Activated naive CD4-positive, alpha-beta T cell treated with anti-CD3 and anti-CD28 coated beads for 36 hours (primary cell): ENCODE measurements at places on chromosomes 4 and X. TPM values are rescaled to one million over a fixed set of nuclear protein-coding genes. Genes with fewer than 3 reads are reported as not detected.

DNA sequence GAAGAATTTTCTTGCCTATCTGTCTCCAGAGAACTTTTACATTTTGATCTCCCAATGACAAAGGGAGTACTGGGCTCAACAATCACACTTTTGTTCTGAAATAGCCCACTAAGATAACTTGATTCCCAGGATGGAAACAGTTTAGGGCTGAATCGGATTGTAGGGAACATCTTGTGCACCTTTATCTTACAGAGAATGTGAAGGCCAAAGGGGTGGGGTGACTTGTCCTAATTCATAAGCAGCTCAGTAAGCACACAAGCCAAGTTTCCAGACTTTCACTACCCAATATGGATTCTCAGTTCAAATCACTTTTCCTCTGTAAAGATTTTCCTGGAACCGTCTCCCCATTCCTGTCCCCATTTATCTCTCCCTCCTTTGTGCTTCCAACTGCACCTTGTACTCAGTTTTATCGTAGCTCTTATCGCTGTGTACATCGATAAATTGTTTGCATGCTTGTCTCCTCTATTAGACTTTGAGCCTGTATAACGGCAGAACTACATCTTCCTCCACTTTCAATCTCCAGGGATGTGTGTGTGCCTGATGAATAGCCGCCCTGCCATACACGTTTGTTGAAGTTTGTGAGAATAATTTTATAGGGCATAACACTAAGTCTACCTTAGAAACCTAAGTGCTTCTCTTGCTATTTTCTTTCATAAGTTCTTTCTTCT is 77.4 kb downstream of the MBNL3 start:
- peaks cover 11% of the 10 kb centered on the region for H3K4me1 ChIP-seq
- no peaks in the 10 kb centered on the region for H3K36me3 ChIP-seq
- H3K4me3 ChIP-seq: no peak overlapping the region
- DNase-seq: no peak
- no peak overlapping the region for H3K27ac ChIP-seq

GRCh38 chr4:100913685-100914084 is 395.9 kb upstream of the EMCN start:
- H3K4me3 ChIP-seq: no peak overlapping the region

DNA sequence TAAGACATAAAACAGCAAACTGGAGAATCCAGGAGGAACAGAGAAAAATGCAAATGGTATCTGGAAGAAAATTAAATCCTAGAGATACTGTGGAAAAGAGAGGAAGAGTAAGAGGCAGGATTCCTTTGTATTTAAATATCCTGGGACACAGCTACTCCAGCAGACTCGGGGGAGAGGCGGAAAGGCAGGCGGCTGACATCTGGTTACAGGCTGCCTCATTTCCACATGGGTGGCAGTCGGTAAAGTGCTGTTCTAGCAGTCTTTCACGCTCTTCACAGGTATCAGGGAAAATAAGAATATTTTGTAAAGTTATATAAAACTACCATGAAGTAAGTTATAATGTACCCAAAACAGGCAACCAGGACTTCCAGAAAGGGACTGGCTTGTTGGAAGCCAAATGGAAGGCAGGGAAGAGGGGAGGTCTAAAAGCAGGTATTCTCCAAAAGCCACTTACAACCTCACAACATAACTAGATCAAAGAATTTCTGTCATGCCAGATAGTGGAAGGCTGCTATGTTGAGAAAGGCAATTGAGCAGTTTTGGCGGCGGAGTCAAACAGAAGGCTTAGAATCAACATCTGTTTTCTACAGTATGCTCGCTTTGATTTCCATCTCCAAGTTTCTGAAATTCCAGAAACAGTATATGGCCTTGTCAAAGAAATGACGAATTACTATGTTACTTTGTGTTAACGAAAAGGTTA is 1.3 kb upstream of the TIGD2 start:
- H3K4me3 ChIP-seq: peak overlapping the region; percentile 76
- peaks cover 18% of the 10 kb centered on the region for H3K27me3 ChIP-seq
- H3K4me1 ChIP-seq: peaks cover 11% of the 10 kb centered on the region
- peaks cover 19% of the 10 kb centered on the region for H3K36me3 ChIP-seq
- H3K27ac ChIP-seq: no peak overlapping the region

CYSLTR1 gene
- total RNA-seq: 2.2 TPM

DNA sequence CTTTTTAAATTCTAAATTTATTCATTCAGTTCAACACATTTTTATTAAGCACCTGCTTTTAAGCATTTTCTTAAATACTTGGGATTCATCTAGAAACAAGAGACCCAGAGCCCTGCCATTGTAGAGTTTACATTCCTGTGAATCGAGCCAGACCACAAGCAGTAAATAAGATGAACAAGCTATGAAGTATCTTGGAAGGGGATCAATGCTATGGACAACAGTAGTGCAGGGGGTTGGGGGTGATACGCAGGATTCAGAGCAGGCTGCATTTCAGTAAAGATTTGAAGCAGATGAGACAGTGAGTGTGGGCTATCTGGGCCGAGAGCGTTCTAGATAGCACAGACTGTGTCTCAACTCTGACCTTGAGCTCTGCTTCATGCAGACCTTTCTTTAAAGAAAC is 35.1 kb downstream of the CLDN22 start:
- H3K4me3 ChIP-seq: no peak overlapping the region
- peaks cover 14% of the 10 kb centered on the region for H3K36me3 ChIP-seq
- no peak overlapping the region for H3K27ac ChIP-seq
- no peaks in the 10 kb centered on the region for H3K4me1 ChIP-seq

ARSJ gene
- 0.05 TPM for total RNA-seq

- H3K4me3 ChIP-seq: no peak overlapping the region
- no peak for DNase-seq
- H3K4me1 ChIP-seq: peaks cover 59% of the 10 kb centered on the region
- no peaks in the 10 kb centered on the region for H3K27me3 ChIP-seq
- no peaks in the 10 kb centered on the region for H3K36me3 ChIP-seq
- H3K27ac ChIP-seq: no peak overlapping the region
Observed at GRCh38 chrX:118353081-118353850, 7.4 kb downstream of the WDR44 start.

- peaks cover 11% of the 10 kb centered on the region for H3K4me1 ChIP-seq
- peaks cover 58% of the 10 kb centered on the region for H3K27me3 ChIP-seq
- no peaks in the 10 kb centered on the region for H3K36me3 ChIP-seq
- H3K27ac ChIP-seq: no peak within 1 kb of the TSS
- peak within 1 kb of the TSS; percentile 65 for H3K4me3 ChIP-seq
Observed at GRCh38 chr4:57109847-57110639, at the start of gene IGFBP7. Gene IGFBP7, minus strand, starts transcription at chr4:57110385. Its CDS starts 34 bp downstream, at chr4:57110351.

EDA gene
- total RNA-seq: 5.1 TPM

CCKAR gene
- total RNA-seq: not detected

CBLL2 gene
- not detected for total RNA-seq

GRCh38 chrX:137101273-137101990 is 67.6 kb upstream of the GPR101 start:
- H3K4me1 ChIP-seq: no peaks in the 10 kb centered on the region
- H3K36me3 ChIP-seq: no peaks in the 10 kb centered on the region

GRCh38 chrX:131068945-131069719 is 11.0 kb downstream of the ARHGAP36 start:
- H3K27me3 ChIP-seq: peaks cover 37% of the 10 kb centered on the region
- peaks cover 2% of the 10 kb centered on the region for H3K4me1 ChIP-seq
- peak; percentile 28 for DNase-seq
- no peak overlapping the region for H3K4me3 ChIP-seq

DNA sequence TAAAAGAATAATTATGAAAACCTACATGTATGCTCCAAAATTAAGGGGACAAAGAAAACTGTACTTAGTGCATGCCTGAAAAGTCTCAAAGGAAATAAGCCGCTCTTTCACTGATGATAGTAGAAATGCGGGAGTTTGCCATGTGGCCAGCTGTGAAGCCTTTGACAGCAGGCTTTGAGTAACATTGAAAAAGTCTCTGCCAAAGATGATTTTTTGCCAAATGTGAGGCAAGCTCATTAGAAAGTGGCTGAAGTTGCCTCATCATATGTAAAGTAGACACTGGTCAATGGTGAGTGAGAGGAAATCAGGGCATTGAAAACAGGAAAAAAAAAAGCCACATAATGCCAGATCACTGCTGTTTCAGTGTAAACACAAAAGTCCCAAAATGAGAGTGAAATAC is 2360.1 kb downstream of the PCDH7 start:
- H3K36me3 ChIP-seq: no peaks in the 10 kb centered on the region
- H3K4me3 ChIP-seq: no peak overlapping the region
- no peaks in the 10 kb centered on the region for H3K27me3 ChIP-seq
- H3K27ac ChIP-seq: no peak overlapping the region
- DNase-seq: no peak
- no peaks in the 10 kb centered on the region for H3K4me1 ChIP-seq

STATH gene
- not detected for total RNA-seq

GRCh38 chr4:98466868-98467599 is 191.4 kb downstream of the TSPAN5 start:
- DNase-seq: no peak
- H3K27ac ChIP-seq: no peak overlapping the region
- H3K36me3 ChIP-seq: peaks cover 13% of the 10 kb centered on the region
- peaks cover 16% of the 10 kb centered on the region for H3K4me1 ChIP-seq
- H3K4me3 ChIP-seq: no peak overlapping the region

KLB gene
- not detected for total RNA-seq

GRCh38 chr4:152500800-152501434 is 35.0 kb downstream of the FBXW7 start:
- no peaks in the 10 kb centered on the region for H3K36me3 ChIP-seq
- no peak overlapping the region for H3K4me3 ChIP-seq
- peak; percentile 79 for DNase-seq
- no peaks in the 10 kb centered on the region for H3K27me3 ChIP-seq
- peaks cover 15% of the 10 kb centered on the region for H3K4me1 ChIP-seq
- no peak overlapping the region for H3K27ac ChIP-seq

DNA sequence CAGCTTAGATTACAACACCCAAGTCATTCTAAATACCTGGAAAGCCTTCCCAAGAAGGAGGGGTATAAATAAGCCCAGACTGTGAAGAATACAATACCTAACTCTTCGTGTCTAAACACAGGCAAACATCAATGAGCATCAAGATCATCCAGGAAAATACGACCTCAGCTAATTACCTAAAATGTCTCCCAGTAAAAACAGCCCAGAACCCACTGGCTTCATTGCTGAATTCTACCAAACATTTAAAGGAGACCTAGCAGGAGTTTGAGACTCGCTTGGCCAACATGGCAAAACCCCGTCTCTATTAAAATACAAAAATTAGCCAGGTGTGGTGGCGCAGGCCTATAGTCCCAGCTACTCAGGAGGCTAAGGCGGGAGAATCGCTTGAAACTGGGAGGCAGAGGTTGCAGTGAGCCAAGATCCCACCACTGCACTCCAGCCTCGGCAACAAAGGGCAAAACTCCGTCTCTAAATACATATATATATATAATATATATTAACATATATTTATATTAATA is 19.1 kb upstream of the HSFX4 start:
- DNase-seq: no peak
- no peaks in the 10 kb centered on the region for H3K27me3 ChIP-seq
- H3K4me1 ChIP-seq: no peaks in the 10 kb centered on the region
- H3K36me3 ChIP-seq: peaks cover 2% of the 10 kb centered on the region
- no peak overlapping the region for H3K4me3 ChIP-seq

DNA sequence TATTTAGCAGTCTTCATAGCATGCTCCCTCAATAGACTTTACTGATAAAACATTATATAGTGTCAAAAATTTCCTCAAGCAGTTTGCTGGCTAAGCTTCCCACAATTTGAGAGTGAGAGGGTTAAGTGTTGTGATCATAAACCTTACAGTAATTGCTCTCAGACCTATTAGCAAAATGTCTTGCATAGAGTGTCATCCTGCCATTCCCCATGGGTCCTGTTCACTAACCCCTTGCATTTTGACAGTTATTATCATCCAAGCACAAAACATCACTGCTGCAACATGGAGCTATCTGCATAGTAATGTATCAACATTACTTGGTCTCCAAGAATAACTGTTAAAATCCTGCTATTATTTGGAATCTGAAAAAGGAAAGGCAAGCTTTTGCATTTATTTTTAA is 196.1 kb upstream of the GK2 start:
- no peak overlapping the region for H3K4me3 ChIP-seq
- no peaks in the 10 kb centered on the region for H3K36me3 ChIP-seq
- H3K4me1 ChIP-seq: peaks cover 10% of the 10 kb centered on the region

MAP3K15 gene
- total RNA-seq: 1.3 TPM

GRCh38 chrX:9396930-9397329 is 67.9 kb upstream of the TBL1X start:
- no peaks in the 10 kb centered on the region for H3K27me3 ChIP-seq
- DNase-seq: no peak
- no peak overlapping the region for H3K27ac ChIP-seq
- H3K4me3 ChIP-seq: no peak overlapping the region
- H3K4me1 ChIP-seq: no peaks in the 10 kb centered on the region
